ENCODE measurements at places on chromosomes 1 and 21.

DNA sequence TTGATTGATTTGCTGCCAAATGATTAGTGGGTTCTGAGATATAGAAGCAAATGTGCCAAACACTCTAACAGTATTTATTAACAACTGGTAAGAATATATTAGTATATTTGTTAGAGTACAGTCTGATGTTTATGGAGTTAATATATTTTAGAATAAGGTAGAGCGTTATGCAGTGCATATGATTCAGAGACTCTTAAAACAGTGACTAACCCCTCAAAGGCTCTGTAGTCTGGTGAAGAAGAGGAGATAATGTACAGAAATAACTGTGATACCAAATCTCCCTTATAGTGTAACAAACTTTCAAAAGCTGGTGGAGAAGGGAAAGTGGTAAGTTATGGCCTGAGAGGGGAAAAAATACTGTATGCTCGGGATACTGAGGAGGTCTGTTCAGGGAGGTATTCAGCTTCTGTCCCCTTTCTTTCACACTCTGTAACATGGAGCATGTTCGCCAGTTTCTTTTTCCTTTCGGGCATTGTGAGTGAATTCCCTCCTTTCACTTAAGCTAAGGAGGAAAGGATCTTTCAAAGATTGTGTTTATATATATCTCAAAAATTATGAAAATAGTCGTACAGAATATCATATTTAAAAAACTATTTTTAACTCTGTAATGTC, 121.2 kb downstream of the ADGRL2 start:
- no peak for DNase-seq

DNA sequence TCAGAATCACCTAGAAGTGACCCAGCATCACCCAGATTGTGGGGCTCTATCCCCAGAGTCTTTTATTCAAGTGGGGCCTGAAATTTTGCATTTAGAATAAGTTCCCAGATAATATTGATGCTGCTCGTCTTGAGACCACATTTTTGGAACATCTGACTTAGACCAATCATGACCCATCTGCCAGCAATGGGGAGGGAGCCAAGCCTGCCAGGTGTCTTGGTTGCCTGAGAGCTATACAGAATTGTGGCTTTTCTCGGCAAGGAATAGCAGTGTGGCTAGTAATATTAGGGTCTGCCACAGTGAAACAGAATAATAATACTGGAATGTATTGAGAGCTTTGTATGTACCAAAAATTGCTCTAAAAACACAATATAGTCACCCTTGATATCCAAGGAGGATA, 31.1 kb upstream of the RGS8 start:
- no peak for DNase-seq

- DNase-seq, result no peak
Observed at GRCh38 chr1:17224434-17224833, 19.5 kb downstream of the PADI1 start.

- DNase-seq, result no peak
Observed at GRCh38 chr1:169788402-169788801, 6.3 kb downstream of the METTL18 start.
